Left colon (tissue), 2 donors: ENCODE measurements at places on chromosomes 7 and 10. TPM values are rescaled to one million over a fixed set of nuclear protein-coding genes. Genes with fewer than 3 reads are reported as not detected.

DNA sequence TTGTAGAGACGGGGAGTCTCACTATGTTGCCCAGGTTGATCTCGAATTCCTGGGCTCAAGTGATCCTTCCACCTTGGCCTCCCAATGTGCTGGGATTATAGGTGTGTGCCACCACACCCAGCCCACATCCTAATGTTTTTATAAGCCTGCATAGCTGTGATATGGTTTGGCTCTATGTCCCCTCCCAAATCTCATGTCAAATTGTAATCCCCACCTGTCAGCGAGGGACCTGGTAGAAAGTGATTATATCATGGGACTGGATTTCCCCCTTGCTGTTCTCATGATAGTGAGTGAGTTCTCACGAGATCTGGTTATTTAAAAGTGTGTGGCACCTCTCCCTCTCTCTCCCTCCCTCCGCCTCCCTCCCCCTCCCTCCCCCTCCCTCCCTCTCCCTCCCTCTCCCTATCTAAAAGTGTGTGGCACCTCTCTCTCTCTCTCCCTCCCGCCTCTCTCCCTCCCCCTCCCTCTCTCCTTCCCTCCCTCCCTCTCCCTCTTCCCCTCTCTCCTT lies 13.9 kb downstream of the BAMBI start:
- no peak for DNase-seq

GRCh38 chr10:7094781-7095180 lies 316.1 kb downstream of the SFMBT2 start:
- DNase-seq = no peak

Gene PCDH15
- total RNA-seq = 0.27 TPM

Gene DIP2C
- total RNA-seq = 11.0 TPM
